ENCODE measurements at places on chromosomes 13 and 19. TPM values are rescaled to one million over a fixed set of nuclear protein-coding genes. Genes with fewer than 3 reads are reported as not detected.

DNA sequence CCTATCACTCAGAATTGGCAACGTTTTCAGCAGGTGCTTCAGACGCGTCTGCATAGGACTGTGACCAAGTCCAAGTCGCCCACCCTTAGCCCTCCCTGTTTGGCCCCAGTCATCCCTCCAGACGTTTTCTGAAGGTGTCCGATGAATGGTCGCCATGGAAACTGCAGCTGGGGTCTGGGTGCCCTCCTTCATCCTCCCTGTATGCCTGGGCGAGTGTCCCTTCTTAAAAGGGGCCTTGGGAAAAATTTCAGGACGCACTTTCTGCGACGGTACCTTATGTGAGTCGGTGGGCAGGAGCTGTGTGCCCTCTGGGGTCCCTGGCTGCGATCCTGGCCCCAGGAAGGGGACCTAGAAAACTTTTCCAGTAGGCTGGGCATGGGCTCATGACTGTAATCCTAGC is 25.1 kb downstream of the MAN2B1 start:
- no peak overlapping the region for H3K4me3 ChIP-seq
- no peaks in the 10 kb centered on the region for H3K36me3 ChIP-seq
- no peak for DNase-seq

- H3K27ac ChIP-seq: no peak overlapping the region
- H3K4me3 ChIP-seq: no peak overlapping the region
- no peak for DNase-seq
Measured at GRCh38 chr13:85536706-85537105, 262.5 kb downstream of the SLITRK6 start.

DNA sequence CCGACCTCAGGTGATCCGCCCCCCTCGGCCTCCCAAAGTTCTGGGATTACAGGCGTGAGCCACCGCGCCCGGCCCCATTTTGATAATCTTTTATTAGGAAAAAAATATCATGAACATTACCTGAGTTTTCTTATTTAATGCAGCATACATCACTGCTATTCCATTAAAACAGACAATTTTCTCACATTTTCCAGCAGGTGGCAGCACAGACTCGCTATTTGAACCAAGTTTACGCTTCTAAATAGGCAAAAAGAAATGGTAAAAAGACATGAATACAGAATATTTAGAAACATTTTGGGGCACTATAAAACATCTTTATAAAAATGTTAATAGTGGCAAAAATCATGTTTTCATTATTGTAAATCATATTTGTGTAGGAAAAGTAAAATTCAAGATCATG is 903.1 kb downstream of the SLITRK6 start:
- no peak overlapping the region for H3K27ac ChIP-seq
- H3K27me3 ChIP-seq: no peaks in the 10 kb centered on the region
- no peaks in the 10 kb centered on the region for H3K36me3 ChIP-seq
- H3K4me1 ChIP-seq: no peaks in the 10 kb centered on the region

GRCh38 chr19:11949201-11949600 is 15.6 kb upstream of the ZNF763 start:
- no peak overlapping the region for H3K4me3 ChIP-seq
- no peaks in the 10 kb centered on the region for H3K36me3 ChIP-seq
- no peak overlapping the region for H3K27ac ChIP-seq

DNA sequence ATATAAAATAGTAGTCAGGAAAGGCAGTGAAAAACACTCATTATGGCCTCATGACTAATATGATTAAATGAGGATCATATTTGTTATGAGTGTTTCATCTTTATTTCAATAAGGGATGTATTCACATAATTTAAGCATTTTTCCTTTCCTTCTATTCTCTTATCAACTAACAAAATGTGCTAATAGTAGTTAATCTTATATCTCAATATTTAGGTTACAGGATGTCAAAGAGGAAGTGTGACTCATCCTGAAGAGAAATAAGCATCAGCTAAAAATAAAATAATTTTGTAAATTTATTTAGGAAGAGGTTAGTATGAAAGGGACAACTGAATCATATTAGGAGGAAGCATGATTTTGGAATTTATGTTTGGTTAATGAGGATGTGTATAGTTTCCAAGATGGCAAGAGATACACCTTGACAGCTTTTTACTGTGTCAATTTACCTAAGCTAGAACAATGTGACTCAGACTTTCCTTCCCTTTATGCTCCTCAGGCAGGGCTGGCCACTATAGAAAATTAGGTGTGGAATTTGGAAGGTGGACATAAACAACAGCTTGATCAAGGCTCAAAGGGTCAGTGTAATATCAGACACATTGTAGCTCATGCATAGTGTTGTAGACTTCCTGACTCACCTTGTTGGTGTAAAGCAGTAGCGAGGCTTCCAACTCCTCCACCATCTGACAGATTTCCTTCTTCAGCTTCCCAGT is 172.7 kb downstream of the SLITRK1 start:
- H3K4me1 ChIP-seq: no peaks in the 10 kb centered on the region
- H3K27ac ChIP-seq: no peak overlapping the region
- H3K27me3 ChIP-seq: no peaks in the 10 kb centered on the region

GRCh38 chr19:42199440-42200115 is 17.9 kb downstream of the DEDD2 start:
- no peaks in the 10 kb centered on the region for H3K36me3 ChIP-seq
- no peaks in the 10 kb centered on the region for H3K27me3 ChIP-seq
- H3K4me3 ChIP-seq: no peak overlapping the region
- DNase-seq: no peak
- H3K27ac ChIP-seq: no peak overlapping the region

GRCh38 chr19:5282901-5283300 is 57.7 kb downstream of the PTPRS start:
- no peak overlapping the region for H3K4me3 ChIP-seq
- peaks cover 14% of the 10 kb centered on the region for H3K4me1 ChIP-seq
- DNase-seq: no peak
- no peaks in the 10 kb centered on the region for H3K27me3 ChIP-seq

GRCh38 chr13:83057119-83057518 is 825.2 kb downstream of the SLITRK1 start:
- H3K27ac ChIP-seq: no peak overlapping the region
- no peak for DNase-seq
- H3K27me3 ChIP-seq: peaks cover 4% of the 10 kb centered on the region
- H3K36me3 ChIP-seq: no peaks in the 10 kb centered on the region
- no peak overlapping the region for H3K4me3 ChIP-seq

DNA sequence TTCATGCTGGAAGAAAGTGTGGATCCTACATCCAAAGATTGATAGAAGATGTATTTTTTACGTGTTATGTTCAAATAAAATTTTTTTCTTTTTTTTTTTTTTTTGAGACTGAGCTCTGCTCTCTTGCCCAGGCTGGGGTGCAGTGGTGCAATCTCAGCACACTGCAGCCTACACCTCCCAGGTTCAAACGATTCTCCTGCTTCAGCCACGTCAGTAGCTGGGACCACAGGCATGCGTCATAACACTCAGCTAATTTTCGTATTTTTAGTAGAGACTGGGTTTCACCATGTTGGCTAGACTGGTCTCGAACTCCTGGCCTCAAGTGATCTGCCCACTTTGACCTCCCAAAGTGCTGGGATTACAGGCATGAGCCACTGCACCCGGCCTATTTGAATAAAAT is 65.7 kb downstream of the KLF12 start:
- H3K4me3 ChIP-seq: no peak overlapping the region
- no peaks in the 10 kb centered on the region for H3K27me3 ChIP-seq
- H3K36me3 ChIP-seq: no peaks in the 10 kb centered on the region
- H3K27ac ChIP-seq: no peak overlapping the region
- H3K4me1 ChIP-seq: peaks cover 5% of the 10 kb centered on the region

DNA sequence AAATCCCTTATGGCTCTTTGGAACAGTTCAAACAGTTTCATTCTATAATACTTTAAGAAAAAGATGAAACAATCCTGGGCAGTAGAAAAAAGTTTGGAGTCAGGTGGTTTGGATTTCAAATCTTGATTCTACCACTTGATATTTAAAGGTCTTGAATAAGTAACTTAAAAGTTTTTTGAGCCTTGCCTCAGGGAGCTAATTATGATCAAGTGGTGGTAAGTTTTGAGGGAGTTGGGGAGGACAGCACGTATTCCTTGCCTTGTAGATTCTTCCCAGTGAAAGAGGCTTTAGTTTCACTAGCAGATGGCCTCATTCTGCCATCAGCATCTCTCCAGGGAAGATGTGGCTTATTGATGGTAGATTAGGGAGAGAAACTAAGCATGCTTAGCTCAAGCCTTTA is 168.4 kb upstream of the CSNK1A1L start:
- no peaks in the 10 kb centered on the region for H3K27me3 ChIP-seq
- no peaks in the 10 kb centered on the region for H3K4me1 ChIP-seq
- H3K4me3 ChIP-seq: no peak overlapping the region
- H3K27ac ChIP-seq: no peak overlapping the region
- no peak for DNase-seq
- no peaks in the 10 kb centered on the region for H3K36me3 ChIP-seq

The EFNA2 gene
- not detected for total RNA-seq

The MBD3 gene
- total RNA-seq: 87.3 TPM

The KASH5 gene
- not detected for total RNA-seq

The CRYL1 gene
- total RNA-seq: 26.4 TPM

The ZNF426 gene
- total RNA-seq: 27.3 TPM

The CFAP97D2 gene
- total RNA-seq: not detected

The LILRB3 gene
- total RNA-seq: 1.3 TPM

The RDH8 gene
- not detected for total RNA-seq
